Nucleus accumbens (tissue), 56 donors: ENCODE measurements at places on chromosomes 2 and 18.

- DNase-seq, result no peak
Measured at GRCh38 chr2:206389164-206389563, 54.2 kb upstream of the ADAM23 start.

- no peak for DNase-seq
Measured at GRCh38 chr2:29532436-29532835, 388.9 kb downstream of the ALK start.

DNA sequence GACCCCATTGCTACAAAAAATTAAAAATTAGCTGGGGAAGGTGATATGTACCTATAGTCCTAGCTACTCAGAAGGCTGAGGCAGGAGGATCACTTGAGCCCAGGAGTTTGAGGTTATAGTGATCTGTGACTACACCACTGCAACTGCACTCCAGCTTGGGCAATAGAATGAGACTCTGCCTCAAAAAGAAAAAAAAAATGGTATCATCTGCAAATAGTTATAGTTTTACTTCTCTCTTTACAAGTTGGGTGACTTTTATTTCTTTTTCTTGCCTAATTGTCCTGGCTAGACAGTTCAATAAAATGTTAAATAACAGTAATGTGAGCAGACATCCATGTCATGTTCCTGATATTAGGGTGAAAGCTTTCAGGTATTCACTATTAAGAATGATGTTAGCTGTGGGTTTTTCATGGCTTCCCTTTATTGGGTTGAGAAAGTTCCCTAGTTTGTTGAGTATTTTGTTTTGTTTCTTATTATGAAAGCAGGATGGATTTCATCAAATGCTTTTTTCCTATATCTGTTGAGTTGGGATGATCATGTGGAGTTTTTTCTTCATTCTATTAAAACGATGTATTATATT lies 24.9 kb upstream of the ACOXL start:
- DNase-seq, result no peak

- no peak for DNase-seq
Measured at GRCh38 chr2:3756306-3756705, 52.9 kb downstream of the DCDC2C start.

GRCh38 chr2:128439791-128440665 lies 121.4 kb upstream of the HS6ST1 start:
- no peak for DNase-seq

- no peak for DNase-seq
Measured at GRCh38 chr18:6200204-6200774, 214.4 kb downstream of the L3MBTL4 start.

GRCh38 chr18:13915995-13916431 lies 677 bp upstream of the MC2R start:
- DNase-seq, result no peak

GRCh38 chr2:67729474-67729873 lies 332.3 kb downstream of the ETAA1 start:
- no peak for DNase-seq

GRCh38 chr2:67255933-67256615 lies 141.1 kb upstream of the ETAA1 start:
- DNase-seq, result no peak

DNA sequence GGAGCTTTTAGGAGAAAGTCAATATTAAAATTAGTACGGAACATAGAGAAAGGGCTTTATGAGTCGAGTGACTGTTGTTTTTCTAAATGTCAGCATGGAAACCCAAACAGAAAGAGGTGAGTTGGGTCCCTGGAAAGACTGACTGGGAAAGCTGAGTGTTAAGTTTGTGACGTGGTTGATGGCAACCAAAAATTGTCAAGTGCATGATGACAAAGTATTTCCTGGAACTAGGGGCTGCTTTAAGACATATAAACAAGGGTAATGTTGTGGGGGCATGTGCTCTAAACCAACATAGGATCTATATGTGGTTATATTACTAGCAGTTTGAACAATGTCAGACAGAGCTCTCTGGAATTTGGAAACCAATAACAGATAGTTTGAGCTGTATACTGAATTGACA lies 50.9 kb upstream of the GPD2 start:
- DNase-seq, result no peak

- DNase-seq, result no peak
Measured at GRCh38 chr2:40466332-40466906, 14.5 kb upstream of the SLC8A1 start.

GRCh38 chr18:49678440-49678839 lies 116.6 kb downstream of the LIPG start:
- DNase-seq, result no peak

- DNase-seq, result no peak
Measured at GRCh38 chr2:224869601-224870233, 153.6 kb upstream of the CCDC195 start.

DNA sequence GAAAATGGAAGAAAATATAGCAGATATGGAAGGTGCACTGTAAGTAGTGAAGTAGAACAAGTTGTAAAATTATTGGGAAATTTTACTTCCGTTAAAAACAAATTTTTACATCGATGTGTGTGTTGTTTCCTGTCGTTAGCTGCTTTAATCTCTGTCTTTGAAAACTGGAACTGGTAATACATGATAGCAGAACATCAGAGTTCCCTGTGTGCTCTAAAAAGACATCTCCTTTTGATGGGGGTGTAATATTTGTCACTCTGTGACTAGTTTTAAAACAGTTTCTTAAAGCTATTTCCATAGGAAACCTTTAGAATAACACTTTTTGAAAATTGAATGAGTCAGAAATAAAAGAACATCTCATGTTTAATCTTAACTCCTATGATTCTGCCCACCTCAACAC lies 43.5 kb downstream of the COX7A2L start:
- DNase-seq, result no peak

DNA sequence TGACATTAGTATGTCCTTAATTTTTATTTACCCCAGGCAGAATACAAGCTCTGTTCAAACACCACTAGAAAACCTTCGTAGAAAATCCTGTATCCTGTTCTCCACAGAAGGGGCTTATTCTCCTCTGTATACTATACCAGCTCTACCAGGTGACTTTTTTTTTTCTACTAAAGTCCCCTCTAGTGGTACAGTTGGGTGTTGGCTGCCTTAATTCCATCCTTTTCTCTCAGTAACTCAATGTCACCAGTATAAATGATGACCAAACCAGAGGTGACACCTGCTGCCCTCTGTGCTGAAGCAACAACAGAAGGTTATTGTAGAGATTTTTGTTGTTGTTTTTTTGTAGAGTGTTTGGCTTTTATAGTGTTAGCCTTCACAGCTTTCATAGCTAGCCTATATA lies 1322.0 kb downstream of the LRP1B start:
- no peak for DNase-seq

DNA sequence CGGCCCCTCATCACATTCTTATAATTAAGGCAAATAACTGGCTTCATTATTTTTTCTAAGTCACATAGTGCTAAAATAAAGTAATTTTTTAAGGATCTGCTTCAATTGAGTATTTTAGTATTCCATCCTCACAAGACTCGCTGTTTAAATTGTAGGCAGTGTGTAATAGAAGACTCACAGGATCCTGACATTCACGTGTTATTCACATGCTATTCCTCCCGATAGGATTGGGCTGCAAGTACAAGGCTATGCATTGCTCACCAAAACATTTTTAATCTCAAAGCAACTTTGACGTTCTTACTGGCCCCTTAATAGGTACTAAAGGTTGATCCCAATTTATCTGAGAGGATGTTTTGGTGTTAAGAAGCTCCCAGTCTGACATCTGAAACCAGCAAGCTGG lies 127.6 kb upstream of the L3MBTL4 start:
- no peak for DNase-seq

- no peak for DNase-seq
Measured at GRCh38 chr2:182368996-182369395, 57.8 kb downstream of the PDE1A start.

DNA sequence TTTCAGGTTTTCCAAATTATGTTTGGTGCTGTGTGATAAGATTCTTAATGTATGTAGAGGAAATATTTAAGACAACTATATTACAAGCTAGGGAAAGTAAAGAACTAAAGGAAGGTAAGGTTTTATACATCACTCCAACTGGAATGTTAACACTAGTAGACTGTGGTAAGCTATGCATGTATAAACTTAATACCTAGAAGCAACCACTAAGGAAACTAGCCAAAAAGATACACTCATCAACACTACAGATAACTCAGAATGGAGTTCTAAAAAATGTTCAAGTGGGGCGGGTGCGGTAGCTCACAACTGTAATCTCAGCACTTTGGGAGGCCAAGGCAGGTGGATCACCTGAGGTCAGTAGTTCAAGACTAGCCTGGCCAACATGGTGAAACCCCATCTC lies 37.8 kb upstream of the MALL start:
- no peak for DNase-seq

GRCh38 chr2:199862788-199863187 lies 11.8 kb upstream of the FTCDNL1 start:
- no peak for DNase-seq

DNA sequence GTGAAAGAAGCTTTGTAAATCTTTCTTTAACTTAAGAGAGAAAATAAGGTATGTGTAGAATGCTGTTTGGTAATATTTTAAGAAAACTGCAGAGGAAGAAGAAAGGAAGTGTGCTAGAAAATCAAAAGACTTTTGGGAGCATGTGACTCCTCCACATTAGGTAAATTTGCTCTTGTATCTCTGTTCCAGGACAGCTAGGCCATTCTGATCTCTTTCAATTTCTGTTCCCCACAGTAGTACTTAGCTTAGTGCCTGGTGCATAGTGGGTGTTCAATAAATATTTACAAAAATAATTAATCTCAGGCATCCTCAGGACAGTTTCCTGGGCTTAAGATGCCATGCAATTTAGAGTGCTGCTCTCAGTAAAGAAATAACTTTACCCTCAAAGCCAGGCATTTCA lies 105.0 kb downstream of the GPD2 start:
- DNase-seq, result no peak

DNA sequence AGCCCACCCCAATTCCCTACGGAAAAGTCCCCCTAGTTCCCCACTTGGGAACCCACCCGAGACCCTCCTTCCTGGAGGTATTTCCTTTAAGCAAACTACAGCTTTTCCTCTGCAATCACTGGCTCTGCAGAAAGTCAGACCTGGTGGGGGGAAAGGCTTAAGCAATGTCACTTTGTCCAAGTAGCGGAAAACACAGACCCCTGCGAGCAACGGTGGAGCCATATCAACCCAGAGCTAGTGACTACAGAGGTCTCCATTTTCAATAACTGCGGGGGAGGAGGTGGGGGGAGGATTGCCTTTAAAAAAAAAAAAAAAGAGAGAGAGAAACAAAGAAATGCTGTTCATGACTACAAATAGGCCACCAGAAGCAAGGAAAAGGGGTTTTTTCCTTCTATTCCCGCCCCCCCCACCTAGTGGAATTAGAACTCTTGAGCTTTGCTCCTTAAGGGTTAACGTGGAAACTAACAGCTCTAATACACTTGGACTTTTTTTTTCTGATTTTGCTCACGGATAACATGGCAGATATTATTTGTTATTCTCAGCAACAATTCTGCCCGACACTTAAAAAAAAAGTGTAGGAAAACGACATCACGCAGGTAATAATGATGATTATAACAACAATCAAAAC lies 1.1 kb upstream of the FRZB start:
- DNase-seq, result no peak

DNA sequence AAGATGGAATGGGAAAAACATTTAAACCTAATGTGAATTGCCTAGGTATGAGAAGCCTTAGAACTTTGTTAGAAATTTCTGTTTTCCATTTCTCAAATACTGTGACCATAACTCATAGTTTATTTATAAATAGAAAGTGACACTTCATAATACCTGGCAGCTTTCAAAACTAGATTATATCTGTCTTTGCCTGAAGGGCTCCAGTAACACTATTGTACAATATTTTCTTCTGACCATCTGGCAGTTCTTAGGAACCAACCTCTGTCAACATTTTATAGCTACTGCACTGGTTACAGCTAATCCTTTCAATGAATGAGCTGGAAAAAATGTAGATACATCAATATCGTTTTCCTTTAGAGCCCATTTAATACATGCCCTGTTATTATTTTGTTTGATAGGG lies 237.4 kb downstream of the CAMKMT start:
- DNase-seq, result no peak

DNA sequence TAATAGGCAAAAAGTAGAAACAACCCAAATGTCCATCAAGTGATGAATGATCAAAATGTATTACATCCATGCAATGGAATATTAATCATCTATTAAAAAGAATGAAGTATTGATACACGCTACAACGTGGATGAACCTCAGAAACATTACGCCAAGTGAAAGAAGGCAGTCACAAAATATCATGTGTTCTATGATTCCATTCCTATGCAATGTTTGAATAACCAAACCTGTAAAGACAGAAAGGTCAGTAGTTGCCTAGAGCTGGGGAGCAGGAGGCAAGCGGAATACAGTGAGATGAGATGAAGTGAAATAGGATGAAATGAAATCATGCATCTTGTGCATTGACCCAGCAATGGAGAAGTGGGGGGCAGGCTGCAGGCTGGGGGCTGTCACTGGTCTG lies 17.9 kb upstream of the COL6A3 start:
- no peak for DNase-seq

GRCh38 chr2:237345411-237345810 lies 68.6 kb downstream of the COL6A3 start:
- DNase-seq, result no peak

DNA sequence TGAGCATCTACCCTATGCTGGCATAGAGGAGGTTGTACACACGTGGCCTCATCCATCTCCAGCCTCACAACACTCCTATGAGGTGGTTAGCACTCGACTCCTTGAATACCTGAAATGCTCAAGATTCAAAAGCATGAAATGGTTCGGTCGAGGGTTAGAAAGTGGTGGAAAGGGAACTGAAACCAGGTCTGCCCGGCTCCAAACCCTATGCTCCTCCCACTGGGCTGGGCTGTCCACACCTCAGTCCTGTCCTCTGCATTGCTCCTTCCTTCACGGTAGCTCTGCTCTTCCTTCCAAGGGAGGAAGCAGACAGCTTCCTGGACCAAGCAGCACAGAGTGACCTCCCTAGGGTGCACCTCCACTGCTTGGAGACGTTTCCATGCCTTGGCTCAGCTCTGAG lies 565.2 kb upstream of the ID2 start:
- DNase-seq, result no peak

DNA sequence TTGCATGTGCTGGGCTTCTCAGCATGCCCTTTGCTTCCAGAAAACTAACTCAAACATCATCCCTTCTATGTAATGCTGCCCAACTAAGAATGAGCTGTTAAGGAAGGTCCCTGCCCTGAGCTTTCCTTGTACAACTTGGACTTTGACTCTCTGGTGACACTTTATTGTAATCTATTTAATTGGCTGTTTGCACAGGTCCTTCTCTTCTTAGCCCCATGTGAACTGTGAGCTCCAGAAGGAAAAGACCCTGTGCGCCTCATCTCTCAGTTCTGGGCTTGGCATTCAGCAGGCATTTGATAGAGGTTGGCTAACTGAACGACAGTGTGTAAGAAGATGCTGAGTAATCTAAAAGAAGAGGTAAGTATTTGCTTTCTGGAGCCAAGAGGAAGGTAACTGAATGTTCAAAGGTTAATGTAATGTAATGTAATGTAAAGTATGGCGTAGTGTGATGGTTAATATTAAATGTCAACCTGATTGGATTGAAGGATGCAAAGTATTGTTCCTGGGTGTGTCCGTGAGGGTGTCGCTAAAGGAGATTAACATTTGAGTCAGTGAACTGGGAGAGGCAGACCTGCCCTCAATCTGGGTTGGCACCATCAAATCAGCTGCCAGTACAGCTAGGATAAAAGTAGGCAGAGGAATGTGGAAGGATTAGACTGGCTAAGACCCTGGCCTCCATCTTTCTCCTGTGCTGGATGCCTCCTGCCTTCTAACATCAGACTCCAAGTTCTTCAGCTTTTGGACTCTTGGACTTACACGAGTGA lies 60.8 kb upstream of the CCDC195 start:
- no peak for DNase-seq
